ENCODE measurements at places on chromosomes 7 and 10.

- DNase-seq: no peak
Observed at GRCh38 chr7:134378562-134378961, 61.8 kb upstream of the SLC35B4 start.

- DNase-seq: no peak
Observed at GRCh38 chr10:132298038-132298881, 9.5 kb downstream of the STK32C start.

DNA sequence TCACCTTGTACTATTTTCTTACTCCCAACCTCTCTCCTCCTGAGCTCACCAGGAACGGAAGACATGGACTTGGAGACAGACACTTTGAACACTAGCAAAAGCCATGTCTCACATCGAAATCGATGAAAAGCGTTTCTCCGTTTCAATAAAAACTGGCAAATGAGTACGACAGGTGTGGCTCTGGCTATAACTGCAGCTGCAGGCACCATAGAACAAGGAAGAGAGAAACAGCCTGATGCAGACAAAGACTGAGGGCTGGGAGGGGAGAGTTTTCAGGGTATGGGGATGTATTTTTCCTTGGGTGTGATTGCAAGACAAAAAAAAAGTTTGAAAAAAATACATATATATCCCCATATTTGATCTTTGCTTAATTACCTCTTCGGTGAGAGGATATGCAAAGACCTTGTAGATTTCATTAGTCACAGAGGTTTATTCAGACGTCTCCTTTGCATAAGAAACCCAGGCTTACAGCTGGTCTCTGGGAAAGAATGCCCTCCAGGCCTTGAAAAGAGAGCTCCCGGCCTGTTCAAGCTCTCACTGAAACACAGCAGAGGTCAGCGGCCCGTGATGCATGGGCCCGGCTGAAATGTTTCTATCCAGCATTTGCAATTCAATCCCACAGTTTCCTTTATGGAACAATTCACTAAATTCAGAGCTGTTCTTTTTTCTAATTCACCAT is 63.1 kb downstream of the TLL2 start:
- peak; percentile 1 for DNase-seq

- DNase-seq: no peak
Observed at GRCh38 chr7:120583899-120584586, 273.9 kb downstream of the TSPAN12 start.

DNA sequence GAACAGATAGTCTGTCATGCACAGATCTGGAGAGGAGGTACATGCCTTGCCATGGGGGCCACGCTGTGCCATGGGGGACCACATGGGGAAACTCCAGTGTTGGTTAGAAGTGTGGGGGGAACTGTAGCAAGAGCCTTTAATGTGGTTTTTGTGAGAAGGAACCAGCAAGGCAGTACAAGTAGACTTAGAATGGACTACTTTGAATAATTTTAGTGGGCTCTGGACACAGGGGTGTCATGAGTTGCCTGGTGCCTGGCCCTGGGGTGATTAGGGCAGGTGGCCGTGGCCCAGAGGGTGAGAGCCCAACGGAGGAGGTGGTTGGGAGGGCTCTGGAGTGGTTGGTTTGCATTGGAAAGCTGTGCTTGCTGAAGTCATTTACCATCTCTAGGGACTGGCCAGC is 77.2 kb downstream of the CXCL12 start:
- no peak for DNase-seq

- no peak for DNase-seq
Observed at GRCh38 chr10:55550236-55550635, 749.2 kb upstream of the PCDH15 start.

GRCh38 chr7:92794391-92794790 is 42.0 kb downstream of the CDK6 start:
- no peak for DNase-seq

DNA sequence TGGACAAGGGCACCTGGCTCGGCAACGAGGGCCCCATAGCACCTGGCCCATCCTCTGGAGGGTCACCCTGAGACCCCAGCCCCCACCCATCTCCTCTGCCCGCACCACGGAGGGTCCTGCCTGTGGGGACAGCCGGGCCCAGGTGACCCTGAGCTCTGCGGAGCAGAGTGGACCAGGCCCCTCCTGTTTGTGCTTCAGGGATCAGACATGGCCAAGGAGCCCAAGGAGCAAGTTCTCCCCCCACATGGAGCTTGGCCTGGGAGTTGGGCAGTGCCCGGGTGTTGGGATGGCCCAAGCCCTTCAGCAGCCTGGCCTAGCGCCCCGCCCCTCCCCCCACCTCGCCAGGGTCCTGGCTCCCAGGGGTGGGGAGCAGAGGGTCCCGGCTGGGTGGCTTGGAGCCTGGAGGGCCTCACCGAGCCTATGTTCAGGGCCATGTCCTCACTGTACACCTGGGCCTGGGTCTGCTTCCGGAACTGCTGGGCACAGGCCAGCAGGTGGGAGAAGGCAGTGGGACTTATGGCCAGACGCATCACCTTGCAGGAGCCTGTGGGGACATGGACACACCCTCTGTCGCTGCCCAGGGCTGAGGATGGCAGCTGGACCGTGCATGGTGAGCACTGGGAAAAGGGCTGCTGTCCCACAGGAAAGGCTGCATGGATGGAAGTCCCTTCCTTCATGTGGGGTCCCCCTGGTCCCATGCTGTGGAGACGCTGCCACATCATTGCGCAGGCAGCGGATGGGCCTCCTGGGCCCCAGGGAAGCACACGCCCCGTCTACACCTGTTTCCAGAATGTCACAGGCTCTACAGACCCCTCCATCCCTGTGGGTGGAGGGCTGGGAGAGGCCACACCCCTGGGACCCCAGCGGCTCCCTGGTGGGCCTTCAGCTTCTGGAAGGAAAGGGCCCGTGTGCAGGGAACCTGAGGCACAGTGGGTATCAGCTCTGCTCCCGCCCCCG is 49.2 kb upstream of the NKX6-2 start:
- DNase-seq: no peak

- no peak for DNase-seq
Observed at GRCh38 chr10:118002581-118002980, 44.2 kb downstream of the RAB11FIP2 start.

DNA sequence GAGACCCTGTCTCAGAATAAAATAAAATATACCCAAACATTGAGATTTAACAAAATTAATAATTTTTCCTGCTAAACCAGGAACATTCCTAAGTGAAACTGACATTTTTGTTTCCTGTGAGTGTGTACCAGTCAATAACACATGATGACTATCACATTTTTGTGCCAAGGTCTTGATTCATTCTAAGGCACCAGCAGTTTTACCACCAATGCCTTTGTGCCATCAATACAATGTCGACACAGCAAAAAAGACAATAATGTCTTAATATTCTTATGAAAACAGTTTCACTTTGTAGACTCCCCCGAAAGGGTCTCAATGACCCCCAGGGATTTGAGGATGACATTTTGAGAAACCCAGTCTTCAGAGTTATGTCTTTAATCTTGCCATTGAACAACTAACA is 7.2 kb upstream of the CADPS2 start:
- no peak for DNase-seq

- DNase-seq: no peak
Observed at GRCh38 chr10:36253731-36254130, 611.6 kb upstream of the FZD8 start.

GRCh38 chr10:91551856-91552255 is 81.0 kb downstream of the PPP1R3C start:
- DNase-seq: peak; percentile 84

DNA sequence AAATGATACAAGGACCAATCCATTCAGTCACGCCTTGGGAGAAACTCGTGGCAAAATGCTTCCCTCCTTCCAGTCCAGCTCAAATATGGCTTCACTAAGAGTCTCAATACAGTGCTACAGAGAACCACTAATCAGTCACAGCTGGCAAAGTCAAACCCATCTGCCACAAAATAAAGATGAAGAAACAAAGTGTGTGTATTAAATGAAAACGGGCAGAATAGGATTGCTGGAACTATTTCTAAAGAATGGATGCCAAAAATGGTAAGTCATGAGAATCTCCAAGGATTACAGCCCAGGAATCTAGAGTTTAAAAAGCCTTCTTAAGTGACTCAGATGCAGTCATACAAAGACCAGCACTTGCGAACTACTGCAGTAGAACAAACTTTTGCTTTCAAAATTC is 61.9 kb downstream of the CACUL1 start:
- DNase-seq: no peak

DNA sequence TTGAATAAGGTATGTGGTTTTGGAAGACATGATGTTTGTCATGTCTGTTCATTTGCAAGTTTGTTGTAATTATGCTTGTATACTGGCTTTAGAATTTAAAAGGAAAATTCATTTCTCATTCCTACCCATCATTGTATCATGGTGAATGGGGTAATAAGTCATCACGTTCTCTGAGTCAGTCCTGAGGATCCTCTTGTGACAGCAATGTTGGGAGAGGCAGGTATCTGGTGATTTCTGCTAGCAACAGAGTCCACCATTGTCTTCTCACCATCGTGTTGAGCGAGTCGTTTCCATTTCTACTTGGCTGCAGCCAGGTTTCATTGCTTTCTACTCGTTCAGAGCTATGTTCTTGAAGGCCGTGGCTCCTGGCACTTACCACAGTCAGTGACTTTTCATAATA is 16.3 kb downstream of the CUL1 start:
- no peak for DNase-seq

GRCh38 chr7:51175316-51175991 is 141.2 kb downstream of the COBL start:
- no peak for DNase-seq

GRCh38 chr10:65861249-65861648 is 1064.6 kb upstream of the LRRTM3 start:
- no peak for DNase-seq

- DNase-seq: no peak
Observed at GRCh38 chr7:43112941-43113621, 634 bp downstream of the HECW1 start.

GRCh38 chr7:128076796-128077271 is 45.6 kb upstream of the LRRC4 start:
- DNase-seq: no peak

DNA sequence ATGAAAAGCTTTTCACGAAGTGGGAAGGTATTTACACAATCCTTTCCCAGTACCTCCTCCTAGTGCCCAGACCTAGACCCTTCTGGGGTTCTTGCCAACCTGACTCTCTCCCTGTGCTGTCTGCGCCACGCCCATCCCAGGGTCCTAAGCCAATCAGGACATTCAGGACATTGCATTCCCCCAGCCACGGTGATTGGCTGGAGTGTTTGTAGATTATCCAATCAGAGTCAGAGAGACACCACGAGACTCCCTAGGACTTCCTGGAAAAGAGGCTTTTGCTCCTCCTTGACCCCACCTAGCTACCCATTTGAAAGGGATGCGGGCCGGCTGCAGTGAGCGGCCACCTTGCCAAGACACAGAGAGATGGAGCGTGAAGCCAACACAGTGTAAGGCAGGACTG is 3.5 kb upstream of the GDF2 start:
- no peak for DNase-seq

- DNase-seq: no peak
Observed at GRCh38 chr10:16011548-16011947, 151.2 kb upstream of the MINDY3 start.

DNA sequence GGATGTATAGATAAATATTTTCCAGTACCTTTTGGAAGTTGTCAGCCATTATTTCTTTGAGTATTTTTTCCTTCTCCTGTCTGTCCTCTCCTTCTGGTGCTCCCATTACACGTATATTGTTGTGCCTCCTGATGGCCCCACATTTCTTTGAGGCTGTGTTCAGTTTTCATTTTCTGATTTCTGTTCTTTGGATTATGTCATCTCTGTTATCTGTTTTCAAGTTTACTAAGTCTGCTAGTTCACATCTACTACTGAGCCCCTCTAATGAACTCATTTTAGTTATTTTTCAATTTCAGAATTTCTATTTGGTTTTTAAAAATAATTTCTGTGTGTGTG is 16.3 kb downstream of the RBM33 start:
- no peak for DNase-seq

- DNase-seq: no peak
Observed at GRCh38 chr7:151717415-151717814, 159.5 kb downstream of the PRKAG2 start.

DNA sequence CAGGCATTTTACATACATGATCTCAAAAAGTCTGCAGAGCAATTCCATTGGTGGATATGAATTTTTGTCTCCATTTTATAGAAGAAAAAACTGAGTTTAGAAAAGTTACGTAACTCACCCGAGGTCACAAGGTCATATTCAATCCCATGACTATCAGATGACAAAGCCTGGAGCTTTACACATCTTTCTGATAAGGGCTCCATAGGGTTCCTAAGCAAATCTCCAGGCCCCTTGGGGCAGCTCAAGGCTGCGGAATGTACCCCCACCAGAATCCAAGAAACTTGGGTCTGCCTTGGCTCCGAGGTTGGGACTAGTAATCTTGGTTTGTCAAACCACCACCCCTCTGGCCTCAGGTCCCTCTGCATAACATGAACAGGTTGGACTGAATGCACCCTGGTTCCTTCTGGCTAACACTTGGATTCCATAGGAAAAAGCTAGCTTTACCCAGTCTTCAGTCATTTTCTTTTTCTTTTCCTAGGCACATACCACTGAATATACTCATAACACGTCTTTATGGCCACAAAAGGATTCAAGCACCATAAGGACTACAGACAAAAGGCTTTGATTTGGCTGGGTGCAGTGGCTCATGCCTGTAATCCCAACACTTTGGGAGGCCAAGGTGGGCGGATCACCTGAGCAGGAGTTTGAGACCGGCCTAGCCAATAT is 55.5 kb downstream of the PIP4K2A start:
- no peak for DNase-seq

DNA sequence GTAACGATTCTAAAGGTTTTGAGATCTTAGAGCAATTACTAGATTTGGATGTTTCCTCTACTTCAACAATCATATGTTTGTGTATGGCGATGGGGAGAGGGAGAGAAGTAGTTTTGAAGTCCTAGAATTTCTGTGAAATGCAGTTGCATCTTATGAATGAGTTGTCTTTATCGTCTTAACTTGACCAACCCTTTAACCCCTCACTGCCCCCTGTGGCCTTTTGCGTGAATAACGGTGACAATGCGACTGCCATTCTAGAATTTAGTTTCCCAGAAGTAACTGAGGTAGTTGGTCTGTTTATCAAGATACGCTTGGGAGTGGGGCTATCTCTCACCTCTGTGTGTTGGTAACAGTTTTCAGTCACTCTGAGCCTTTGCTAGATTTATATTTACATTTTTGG is 204.6 kb downstream of the HDAC9 start:
- no peak for DNase-seq

GRCh38 chr7:15667991-15668390 is 18.5 kb downstream of the MEOX2 start:
- no peak for DNase-seq

GRCh38 chr10:131928248-131929095 is 27.7 kb downstream of the PPP2R2D start:
- no peak for DNase-seq

- no peak for DNase-seq
Observed at GRCh38 chr10:44439239-44439957, 54.5 kb upstream of the CXCL12 start.

GRCh38 chr10:5343561-5343960 is 21.2 kb upstream of the UCN3 start:
- DNase-seq: no peak

GRCh38 chr10:73962386-73962785 is 35.5 kb upstream of the VCL start:
- no peak for DNase-seq

- DNase-seq: no peak
Observed at GRCh38 chr7:70344726-70345125, 746.5 kb downstream of the AUTS2 start.
